ENCODE measurements at places on chromosomes 2 and 18.

DNA sequence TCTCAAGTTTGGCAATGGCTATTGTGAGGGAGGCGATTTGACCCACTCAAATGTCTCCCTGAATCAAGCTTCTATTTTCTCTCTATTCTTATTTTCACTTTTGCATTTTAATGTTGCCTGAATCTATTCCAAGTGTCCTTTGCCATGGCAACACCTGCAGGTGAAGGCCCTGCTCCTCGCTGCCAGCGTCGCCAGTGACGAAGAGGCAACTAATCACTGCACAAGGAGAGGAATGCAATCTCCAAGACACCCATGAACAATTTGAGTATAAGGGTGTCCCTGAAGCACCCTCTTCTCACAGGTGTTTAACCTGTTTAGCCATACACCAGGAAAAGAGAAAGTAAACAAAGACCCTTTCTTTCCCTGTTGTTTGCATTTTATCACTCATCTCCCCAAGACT is 165.6 kb upstream of the VRK2 start:
- no peak for DNase-seq

GRCh38 chr2:73373344-73373743 is 12.3 kb upstream of the ALMS1 start:
- DNase-seq: no peak

DNA sequence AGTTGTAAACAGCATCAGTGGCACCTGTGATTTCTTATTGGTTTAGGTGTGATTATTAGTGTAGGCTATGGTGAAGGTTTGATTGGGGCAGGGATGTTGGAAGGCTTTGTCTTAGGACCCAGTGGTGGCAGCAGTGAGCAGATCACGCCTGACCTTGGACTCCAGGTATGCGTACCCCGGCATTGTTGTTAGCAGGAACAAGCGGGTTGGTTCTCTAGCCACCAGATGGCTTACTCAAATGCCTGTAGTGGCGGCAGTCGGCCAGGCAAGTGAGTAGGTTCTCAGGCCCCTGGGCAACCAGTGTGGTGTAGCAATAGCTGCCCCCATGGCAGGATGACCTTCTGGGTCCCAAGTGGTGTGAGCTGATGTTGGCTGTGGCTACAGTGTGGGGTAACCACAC is 558.3 kb downstream of the KCNJ3 start:
- DNase-seq: no peak

DNA sequence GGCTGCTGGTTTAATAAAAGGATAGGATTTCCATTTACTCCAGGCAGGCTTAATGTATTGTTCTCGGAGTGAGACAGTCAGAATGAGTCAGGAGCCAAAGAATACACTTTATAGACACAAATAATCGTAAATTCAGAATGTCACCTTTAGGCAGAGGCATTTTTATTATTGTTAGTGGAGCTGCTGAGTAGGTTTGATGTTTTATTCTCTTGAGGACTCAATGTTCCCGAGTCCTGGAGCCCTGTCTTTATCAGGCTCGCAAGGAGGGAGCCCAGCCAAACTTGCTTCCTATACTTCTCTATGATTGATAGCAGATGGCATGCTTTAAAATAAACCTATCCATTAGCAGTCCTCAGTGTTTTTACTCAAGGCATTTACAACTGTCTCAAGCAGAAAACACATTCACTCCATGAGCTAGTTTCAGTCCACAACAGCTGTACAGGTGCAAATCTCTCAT is 492.3 kb upstream of the ZEB2 start:
- DNase-seq: no peak

DNA sequence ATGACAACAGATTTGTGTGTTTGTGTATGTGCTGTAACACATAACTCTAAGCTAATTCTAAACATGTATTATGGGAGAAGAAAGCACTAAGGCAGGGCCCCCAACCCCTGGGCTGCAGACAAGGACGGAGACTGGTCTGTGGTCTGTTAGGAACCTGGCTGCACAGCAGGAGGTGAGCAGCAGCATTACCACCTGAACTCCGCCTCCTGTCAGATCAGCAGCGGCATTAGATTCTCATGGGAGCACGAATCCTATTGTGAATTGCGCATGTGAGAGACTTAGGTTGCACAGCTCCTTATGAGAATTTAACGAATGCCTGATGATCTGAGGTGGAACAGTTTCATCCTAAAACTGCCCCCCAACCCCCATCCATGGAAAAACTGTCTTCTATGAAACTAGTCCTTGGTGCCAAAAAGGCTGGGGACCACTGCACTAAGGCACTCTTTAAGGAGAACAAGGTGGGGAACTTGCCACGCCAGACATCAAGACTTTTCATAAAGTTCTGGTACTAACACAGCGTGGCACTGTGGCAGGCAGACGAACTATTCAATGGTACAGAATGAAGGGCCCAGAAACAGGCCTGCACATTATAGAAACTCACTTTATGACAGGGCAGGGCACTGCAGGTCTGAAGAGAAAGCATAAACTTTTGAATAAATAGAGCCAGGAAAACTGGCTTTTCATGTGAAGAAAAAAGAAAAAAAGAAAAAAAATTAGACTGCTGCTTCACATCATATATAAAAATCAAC is 14.0 kb downstream of the REEP1 start:
- DNase-seq: no peak

DNA sequence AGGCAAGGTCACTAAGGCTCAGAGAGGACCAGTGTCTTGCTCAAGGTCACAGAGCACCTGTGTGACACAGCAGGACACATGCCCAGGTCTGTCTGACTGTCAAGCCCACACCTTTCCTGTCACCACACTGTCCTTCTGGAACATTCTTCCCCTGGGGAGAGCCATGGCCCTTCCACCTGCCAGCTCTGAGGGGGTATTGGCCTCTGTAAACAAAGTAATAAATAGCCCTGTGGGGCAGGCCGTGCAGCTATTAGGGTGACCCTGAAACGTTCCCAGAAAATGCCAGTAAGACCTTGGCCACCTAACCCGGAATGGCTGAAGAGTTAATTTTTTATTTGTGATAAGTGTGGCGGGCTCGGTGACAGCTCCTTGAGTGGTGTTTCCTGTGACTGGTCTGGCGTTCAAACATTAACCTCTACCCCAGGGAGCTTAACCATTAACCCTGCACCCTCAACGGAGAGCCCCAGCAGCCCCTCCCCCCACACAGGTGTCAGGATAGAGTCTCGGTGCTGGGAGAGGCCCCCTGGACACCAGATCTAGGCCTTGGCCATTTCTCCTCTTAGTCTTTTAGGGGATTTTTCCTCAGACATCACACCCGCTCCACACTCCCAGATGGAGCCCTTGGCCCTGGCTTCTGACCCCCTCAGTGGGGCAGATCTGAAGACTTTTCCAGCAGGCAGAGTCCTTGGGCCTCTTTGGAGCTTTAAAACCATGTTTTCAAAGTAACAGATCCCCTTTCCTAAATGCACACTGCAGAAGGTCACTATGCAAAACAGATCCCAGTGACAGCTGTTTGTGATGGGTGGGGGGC is 36.6 kb downstream of the SCTR start:
- no peak for DNase-seq

GRCh38 chr2:173831312-173832229 is 133.6 kb downstream of the SP3 start:
- DNase-seq: no peak

DNA sequence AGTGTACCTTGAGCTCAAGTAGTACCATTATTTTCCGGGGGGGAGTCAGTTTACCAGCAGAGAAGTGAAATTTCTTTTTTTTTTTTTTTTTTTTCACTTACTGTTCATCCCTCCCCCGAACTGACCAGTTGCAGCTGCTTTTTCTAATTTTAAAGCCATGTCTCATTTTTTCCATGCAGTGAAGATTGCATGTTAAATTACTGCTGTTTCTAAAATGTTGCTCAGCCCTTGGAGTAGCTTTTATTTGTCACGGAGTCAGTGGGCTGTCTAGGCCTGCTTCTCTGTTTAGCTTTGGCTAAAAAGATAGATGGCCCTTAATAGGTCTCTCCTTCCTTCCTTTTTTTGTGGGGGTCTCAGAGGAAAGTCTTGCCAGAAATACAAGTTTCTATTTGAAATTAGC is 70.2 kb downstream of the NGEF start:
- no peak for DNase-seq

- no peak for DNase-seq
These were observed 55.6 kb upstream of the MYL1 start for GRCh38 chr2:210370562-210370961.

DNA sequence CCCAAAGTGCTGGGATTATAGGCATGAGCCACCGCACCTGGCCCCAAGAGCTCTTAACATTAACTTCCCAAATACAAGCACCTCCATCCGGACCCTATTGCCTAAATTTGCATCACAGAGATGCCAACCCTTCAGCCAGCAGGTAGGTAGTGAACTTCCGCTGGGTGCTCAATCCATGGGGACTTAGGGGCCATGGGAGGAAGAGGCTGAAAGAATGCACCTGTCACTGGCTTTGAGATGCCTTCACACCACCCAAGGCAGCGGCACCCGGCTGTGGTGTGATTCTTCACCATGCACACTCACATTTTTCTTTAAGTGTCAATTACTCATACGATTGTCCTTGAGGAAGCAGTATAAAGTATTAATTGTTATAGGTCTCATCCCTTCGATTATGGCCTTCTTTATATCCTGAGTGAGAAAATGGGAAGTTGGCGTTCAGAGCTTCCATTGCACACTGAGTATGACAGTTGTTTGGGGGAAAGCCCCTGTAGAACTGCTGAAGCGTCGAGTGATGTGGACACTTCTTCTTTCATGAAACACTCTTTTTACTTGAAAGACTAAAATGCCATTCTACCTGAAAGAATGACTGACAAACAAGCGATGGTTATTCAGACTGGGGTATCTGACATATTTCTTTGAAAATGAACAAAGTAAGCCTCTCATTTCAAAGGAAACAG is 51.8 kb upstream of the BIN1 start:
- DNase-seq: no peak

DNA sequence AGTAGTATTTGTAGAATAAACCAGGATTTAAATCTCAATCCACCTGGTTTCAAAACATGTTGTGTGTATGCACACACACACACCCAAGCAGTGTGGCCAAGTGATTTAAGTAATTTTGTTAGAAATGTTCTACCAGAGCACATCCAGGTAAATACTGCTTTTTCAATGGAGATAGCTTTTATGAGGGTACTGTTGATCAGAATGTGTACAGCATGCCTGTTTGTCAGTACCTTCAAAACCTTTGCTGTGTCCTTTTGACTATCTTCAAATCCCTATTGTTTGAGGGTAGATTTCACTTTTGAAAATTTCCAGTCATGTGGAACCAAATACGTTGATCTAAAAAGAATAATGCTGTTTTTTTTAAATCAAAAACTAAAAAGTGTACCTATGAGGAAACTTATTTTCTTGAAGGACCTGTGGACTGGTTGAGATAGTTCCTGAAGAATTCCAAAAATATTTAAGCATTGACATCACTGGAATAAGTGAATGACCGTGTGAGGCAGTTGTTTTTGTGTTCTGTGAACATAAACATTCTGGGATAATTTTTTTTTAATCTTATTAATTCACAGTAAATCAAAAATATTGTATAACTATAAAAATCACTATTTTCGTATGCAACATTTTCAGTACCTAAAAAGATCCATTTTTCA is 70.9 kb downstream of the PTRHD1 start:
- DNase-seq: no peak

- DNase-seq: no peak
These were observed 86.9 kb downstream of the SH3YL1 start for GRCh38 chr2:176917-177316.

DNA sequence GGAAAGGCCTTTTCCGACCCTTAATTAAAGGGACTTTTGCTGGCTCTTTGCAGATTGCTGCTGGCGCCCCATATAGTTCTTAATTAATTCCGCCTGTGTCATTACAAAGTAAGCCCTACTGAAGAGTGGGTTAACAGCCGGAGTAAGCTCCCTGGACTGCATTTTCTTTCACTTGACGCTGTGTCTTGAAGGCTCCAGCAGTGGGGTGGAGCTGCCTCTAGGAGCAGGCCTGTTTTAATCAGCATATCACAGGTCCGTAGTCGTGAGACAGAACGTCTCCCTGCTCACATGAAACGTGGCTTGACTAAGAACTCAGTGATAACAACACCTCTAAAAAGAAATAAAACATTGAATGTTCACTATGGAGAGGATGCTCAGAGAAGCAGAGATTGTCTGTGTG is 329.9 kb upstream of the RAB12 start:
- DNase-seq: no peak

DNA sequence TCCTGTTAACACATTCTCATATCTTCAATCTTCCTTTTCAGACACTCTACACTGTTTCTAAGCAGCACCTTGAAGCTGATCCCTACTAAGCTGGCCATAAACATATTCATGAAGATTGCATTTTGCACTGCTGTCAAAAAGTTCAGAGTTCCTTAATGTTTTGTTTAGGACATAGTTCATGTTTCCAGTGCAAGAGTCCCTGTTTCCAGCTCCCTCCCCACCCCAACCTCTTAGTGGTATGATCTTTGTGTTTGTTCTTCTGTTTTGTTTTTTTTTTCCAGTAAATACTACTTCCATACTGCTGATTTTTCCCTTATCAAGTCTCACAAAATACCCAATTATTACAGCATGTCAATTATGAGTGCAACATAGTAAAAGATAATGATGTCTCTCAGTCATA is 4.1 kb upstream of the SLC40A1 start:
- DNase-seq: no peak

GRCh38 chr2:74045454-74045853 is 60.7 kb downstream of the TET3 start:
- DNase-seq: no peak

GRCh38 chr2:86393521-86394491 is 47.4 kb upstream of the KDM3A start:
- no peak for DNase-seq

DNA sequence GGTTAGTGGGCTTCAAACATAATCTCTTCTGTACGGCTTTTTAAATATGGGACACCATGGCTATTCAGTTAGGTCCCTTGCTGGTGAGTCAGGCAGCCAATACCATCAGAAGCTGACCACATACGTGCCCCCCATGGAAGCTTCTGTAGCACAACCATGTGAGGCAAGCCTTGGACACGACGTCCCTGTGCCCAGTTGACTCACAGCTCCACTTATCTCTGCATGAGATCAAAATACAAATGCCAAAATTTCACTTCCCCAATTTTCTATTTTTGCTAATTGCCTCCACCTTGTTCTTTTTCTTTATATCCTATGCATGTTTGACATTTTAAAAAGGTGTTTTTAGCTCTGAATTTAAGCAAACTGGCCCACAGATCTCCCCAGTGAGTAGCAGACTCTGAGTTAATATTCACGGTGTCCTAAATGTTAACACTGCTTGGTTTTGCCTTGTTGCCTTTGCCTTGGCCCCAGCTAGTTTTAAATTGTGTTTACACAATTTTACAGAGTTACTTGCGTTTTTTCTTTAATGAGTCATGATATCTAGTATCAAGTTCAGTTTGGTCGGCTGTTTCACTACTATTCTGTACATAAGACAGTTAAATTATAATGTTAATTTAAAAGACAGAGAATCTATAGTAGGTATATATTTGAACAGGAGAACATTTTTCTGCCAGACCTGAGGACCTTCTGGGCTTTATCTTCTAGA is 77.5 kb downstream of the CDCA7 start:
- no peak for DNase-seq

- DNase-seq: no peak
These were observed 18.6 kb downstream of the EHBP1 start for GRCh38 chr2:62724106-62724505.

GRCh38 chr2:207239754-207240494 is 74.2 kb upstream of the KLF7 start:
- DNase-seq: no peak
